ENCODE measurements at places on chromosomes 11 and 22.

GRCh38 chr11:77687088-77687487 lies 49.5 kb upstream of the CLNS1A start:
- no peak for DNase-seq

DNA sequence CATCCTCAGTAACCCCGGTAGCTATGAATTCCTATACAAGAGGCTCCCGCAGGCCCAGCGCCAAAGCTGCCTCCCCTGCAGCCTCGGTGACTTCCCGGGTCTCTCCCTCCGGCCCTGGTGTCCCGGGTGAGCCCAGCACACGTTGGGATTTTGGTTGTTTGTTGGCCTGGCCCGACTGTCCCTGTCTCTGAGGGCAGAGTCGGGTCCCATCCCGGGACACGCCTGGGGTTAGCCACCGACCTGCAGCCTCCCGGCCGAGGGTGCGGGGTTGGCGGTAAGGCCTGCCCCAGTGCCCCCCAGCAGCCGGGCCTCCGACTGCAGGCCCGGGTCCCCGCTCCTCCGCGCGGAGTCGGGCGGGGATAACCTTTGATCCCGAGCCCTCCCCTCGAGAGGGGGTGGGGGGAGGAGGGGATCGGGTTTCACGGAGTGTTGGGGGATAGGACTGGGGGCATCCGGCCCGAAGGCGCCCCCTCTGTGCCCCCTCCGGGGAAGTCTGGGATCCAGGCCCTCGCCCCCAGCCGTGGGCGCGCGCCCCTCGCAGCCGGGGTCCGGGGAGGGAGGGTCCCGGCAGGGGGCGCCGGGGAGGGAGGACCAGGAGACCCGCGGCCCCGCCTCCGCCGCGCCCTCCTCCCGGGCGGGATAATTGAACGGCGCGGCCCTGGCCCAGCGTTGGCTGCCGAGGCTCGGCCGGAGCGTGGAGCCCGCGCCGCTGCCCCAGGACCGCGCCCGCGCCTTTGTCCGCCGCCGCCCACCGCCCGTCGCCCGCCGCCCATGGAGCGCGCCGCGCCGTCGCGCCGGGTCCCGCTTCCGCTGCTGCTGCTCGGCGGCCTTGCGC lies at the start of gene FBLN1:
Gene FBLN1 (plus strand): TSS at position 669 of the 835 bp plus-strand sequence. CDS start 103 bp downstream, at position 772.
- no peak for DNase-seq

DNA sequence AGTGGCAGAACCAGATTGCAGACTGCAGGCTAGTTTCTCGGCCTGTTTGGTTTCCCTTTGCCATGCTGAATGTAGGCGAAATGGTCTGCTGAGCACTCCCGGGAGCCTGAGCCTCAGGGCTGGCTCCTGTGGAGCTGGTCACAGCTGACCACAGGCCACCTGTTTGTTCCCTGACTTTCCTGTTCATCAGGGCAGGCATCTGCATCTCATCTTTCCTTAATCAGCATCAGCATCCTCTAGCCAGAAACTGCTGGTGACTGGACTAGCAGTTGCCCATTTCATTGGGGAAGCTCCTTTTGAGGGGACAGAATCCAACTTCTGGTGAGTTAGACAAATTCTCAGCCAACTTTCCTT lies 20.2 kb upstream of the C11orf96 start:
- DNase-seq, result no peak

- peak; percentile 36 for DNase-seq
Measured at GRCh38 chr11:75577207-75577606, 15.2 kb downstream of the SERPINH1 start.

GRCh38 chr11:129967996-129968395 lies 34.6 kb downstream of the PRDM10 start:
- no peak for DNase-seq

All from stimulated activated CD4-positive, alpha-beta T cell treated with anti-CD3 and anti-CD28 coated beads, Interleukin-1b, Interleukin-23, amount 100 ng/mL, for 48 hours (primary cell).